ENCODE measurements at places on chromosomes 11 and 22.
A peak's percentile ranks its signal among the peaks of the same experiment; 100 is the strongest.

DNA sequence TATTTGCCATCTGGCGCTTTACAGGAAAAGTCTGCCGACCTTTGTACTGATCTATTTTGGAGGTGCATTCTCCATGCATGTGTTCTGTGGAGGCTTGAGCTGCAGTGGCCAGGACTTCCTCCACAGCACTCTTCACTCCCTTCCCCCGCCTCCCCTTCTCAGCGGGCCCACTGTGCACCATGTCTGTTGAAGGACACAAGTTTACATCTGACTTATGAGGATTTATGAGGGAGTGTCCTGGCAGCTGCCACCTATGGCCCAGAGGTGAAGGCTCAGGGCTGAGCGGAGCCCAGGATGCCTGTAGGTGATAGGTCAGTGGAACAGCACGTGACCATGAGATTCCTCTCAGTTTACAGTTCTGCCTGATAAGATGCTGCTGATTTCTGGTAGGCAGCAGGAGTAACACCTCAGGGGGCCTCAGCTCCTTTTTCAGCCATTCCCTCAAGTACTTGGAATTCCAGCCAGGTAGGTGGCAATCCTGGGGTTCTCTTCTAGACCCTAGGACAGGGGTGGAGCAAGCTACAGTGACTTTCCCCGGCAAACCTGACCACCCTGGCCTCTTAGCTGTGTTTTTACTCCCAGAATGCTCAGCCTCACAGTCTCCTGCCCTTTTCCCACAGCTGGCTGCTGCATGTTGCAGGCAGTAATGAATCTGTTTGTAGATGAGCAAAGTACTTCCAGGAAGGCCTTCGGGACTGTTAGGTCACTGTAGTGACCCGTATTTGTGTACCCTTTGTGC lies 59.9 kb downstream of the PPFIBP2 start:
- DNase-seq = no peak

DNA sequence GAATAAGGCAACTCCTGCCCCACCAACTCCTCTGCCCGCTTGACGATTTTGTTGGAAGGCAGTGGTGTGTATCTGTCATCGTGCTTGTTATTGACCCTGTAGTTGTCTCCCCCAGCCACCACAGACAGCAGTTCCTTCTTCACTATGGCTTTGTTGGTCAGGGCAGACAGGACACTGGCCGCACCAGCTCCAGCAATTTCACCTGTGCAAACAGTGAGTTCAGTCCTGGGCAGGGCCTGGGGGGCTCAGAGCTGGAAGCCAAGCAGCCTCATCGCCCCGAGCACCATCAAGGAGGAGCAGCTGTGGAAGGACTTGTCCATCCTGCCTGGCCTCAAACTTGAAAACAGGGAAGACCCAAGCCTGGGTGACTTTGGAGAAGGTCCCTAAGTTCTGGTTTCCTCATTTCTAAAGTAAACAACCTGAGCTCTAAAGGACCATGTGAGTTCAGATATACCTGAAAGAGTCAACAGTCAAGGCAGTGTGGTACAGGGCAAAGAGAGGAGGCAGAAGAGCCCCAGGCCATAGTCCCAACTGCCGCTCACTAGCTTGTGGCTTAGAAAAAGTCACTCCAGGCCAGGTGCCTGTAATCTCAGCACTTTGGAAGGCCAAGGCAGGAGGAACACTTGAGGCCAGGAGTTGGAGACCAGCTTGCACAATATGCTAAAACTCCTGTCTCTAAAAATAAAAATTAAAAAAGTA lies 4.6 kb downstream of the PLAAT2 start:
- no peak for DNase-seq

DNA sequence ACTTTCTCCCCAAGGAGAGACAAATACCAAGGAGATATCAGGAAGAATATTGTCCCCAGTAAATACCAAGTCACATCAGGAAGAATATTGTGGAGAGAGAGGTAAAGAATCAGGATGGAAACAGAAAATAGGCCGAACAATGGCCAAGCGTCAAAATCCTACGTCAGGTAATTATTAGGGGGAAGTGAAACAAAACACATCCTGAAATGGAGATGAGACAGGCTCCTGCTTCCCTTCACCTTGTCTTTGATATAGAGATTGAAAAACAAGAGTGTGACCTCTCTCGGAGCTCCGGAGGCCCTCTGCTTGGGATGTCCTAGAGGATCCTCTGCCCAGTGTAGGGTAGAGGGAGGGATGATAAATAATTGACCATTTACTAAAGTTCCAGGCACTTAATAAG lies 27.4 kb upstream of the IZUMO1R start:
- no peak for DNase-seq

- DNase-seq = no peak
Observed at GRCh38 chr11:63826471-63827190, 12.3 kb upstream of the MARK2 start.

DNA sequence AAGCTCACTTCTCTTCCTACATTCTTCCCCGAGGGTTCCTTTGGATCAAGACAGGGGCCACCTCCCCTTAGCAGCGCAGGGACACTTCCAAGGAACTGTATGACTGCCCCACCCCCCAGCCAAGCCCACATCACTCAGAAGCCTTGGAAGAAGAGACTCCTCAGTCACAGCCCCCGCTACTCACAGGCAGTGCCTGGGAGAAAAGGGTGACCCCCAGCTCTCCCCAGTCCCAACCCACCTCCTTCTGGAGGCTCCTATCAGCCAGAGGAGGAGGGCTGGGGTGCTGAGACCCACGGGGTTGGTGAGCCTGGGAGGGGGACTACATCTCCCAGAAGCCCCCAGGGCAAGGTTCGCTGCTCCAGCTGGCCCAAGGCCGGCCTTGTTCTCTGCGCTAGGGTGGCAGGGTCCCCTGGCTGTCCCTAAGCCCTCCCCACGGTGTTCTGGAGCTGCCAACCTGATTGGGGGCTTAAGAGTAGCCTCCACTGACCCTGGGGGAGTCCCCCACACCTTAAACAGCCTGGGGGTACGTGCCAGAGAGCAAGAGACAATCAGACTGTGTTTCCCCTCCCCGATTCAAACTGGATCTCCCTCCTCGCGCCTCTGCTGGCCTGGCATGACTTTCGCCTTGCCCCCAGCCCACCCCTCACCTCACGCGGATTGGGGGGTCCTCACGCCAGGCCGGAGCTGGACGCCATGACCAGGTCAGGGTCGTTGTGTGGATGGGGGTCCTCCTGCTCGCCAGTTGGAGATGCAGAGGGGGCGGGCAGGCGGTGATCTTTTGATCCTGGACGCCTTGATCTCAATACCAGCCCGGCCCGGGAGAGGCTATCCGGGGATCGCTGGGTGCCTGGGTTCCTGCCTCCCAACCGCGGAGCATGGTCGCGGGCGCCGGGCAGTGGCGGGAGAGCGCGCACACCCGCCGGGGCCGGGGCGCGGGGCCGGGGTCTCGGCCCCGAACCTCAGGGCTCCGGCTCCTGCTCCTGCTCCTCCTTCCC lies 838 bp downstream of the BCL9L start:
- DNase-seq = peak; percentile 86

- no peak for DNase-seq
Observed at GRCh38 chr11:2275334-2276279, 5.2 kb upstream of the ASCL2 start.

DNA sequence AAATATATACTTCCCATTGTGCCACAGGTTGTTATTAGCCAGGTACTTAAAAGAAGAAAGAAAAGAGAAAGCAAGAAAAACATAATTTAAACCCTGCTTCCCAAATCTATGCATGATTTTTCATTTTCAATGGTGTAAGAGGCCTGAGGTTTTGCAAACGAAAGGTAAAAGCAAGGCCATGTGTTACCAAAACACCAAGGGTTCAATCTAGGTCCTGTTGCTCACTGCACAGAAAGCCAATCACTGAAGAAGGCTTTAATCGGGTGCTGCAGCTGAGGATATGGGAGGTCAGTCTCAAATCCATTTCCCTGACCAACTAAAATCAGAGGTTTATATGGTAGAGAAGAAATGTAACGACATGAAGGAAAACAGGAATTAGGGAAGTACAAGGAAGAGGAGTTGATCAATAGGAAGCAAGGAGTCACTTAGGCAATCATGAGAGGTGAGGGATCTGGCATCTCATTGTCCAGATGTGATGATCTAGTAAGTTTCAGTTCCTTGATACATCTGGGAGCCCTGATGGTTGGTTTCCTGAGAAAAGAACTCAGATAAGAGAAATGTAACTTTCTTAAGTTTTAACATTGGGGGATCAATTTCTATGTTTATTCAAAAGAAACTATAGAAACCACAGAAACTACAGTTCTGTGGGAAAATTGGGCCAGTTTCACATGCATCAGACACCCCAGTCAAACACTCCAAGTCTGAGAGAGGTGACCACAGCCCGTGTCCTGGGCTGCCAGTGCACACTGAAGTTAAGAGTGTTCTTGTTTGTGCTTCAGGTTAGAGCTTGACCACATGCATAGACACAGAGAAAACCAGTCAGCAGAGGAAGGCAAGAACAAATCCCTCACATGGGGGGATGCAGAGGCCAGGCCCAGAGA lies 18.1 kb upstream of the DKK3 start:
- no peak for DNase-seq

- DNase-seq = no peak
Observed at GRCh38 chr11:35785287-35786167, 123.0 kb downstream of the TRIM44 start.

DNA sequence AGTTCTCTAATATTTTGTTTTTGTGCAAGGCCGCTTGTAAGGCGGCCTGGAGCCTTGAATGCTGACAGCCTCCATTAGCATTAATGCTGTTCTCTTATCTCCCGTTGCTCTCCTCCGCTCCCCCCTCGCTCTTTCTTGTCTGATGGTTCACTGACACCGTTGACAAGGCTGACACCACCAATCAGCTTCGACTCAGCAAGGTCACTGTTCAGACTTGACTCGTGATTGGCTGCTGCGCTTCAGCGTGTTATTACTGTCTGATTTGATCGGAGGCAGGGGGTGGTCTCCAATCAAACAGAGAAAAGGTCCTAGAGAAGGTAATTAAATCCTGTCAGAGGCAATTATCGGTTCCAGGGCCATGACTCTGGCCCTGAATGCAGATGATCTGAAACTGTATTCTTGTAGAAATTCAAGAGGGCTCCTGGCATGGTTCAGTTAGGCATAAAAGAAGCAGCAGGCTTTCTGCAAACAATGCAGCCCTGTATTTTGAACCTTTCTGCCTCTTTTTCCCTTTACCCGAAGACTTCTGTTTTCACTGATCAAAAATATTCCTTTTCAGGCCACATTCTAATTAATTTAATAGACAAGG lies 49.3 kb upstream of the MPPED2 start:
- peak; percentile 88 for DNase-seq

- no peak for DNase-seq
Observed at GRCh38 chr22:47115921-47116320, 353.5 kb downstream of the TBC1D22A start.

GRCh38 chr11:96038046-96038445 lies 114.1 kb upstream of the MTMR2 start:
- DNase-seq = no peak

DNA sequence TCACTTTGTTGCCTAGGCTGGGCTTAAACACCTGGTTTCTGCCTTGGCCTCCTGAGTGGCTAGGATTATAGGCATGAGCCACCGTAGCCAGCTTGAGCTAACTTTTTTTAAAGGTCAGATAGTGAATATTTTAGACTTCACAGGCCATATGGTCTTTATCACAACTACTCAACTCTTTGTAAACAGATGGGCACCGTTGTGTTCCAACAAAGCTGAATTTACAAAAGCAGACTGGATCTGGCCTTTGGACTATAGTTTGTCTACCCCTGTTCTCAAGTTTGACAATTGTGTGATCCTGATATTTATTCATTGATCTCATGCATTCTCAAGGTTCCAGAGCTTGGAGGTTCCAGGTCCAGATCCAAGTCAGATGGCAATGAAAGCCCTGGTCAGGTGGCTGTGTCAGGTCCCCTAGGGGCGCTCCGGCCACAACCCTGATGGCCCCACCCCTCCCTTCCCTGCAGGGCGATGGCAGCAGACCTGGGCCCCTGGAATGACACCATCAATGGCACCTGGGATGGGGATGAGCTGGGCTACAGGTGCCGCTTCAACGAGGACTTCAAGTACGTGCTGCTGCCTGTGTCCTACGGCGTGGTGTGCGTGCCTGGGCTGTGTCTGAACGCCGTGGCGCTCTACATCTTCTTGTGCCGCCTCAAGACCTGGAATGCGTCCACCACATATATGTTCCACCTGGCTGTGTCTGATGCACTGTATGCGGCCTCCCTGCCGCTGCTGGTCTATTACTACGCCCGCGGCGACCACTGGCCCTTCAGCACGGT lies 15.8 kb downstream of the P2RY2 start:
- DNase-seq = no peak

DNA sequence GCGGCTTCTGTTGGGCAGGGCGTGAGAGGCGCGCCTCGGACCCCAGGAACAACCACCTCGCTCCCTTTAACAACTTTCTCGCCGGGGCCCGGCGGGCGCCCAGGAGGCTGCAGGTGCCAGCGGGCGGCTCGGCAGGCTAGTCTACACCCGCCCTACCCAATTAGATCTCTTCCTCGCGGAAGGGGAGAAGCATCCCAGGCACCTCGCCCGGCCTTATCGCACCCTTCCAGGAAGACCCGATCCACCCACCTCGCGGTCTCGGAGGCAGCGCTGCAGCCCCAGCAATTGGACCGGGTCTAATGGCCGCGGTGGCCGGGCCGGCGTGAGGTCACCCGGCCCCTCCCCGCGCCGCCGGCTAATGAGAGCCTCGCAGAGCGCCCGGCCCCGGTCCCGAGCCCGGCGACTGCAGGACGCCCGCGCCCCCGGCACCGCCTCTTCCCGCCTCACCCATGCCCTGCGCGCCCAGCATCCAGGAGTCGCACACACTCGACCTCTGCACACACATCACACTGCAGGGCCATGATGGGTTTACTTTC lies at the start of gene PLAAT3:
PLAAT3 (minus strand) TSS at position 298 of the 536 bp plus-strand sequence. CDS start 419 bp downstream, outside the sequence.
- DNase-seq = peak; percentile 79

- no peak for DNase-seq
Observed at GRCh38 chr22:30923168-30923900, 45.2 kb downstream of the MORC2 start.

DNA sequence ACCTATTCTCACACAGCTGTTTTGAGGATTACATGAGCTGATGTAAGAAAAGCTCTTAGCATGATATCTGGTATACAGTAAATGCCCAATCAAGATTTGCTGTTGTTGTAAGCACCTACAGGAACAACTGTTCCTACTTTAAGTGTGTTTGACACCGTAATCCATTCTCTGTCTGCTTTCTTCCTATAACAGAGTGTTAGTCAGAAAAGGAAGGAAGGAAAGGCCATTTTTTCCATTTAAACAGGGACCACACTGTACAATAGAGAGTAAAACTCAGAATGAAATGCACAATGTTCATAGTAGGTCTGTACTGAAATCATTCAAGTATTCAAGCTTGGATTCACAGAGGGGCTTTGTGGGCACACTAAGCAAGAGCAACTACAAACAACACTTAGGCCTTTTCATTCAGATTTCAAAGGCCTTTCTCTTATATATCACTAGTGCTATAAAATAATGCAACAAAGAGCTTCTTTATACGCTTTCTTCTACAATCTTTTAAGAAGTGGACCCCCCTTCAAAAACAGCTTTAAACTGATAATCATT lies 21.5 kb downstream of the MTCH2 start:
- no peak for DNase-seq

- no peak for DNase-seq
Observed at GRCh38 chr11:130912552-130912951, 3.7 kb downstream of the SNX19 start.

DNA sequence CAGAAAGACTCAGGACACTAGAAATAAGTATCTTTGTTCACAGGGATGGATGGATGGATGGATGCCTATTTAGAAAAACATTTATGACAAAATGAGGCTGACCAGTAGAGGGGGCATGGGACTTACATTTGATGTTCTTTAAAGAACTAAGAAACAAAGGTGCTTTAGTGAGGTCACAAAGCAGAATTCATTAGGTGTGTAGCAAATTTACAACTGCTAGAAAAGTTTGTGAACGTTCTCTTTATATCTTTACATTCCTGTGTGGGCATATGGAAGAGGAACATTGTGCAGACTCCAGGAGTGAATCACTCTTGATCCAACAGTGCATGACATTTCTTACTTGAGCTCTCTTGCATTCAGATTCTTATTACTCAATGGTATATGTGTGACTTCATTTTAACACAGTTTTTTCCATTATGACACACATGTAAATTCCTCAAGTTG lies 15.8 kb upstream of the SIK2 start:
- no peak for DNase-seq
